ENCODE measurements at places on chromosomes 2 and 18.
A peak's percentile ranks its signal among the peaks of the same experiment; 100 is the strongest.

GRCh38 chr2:212973347-212973746 is 178.1 kb downstream of the IKZF2 start:
- no peak for DNase-seq

GRCh38 chr2:182321096-182321495 is 105.7 kb downstream of the PDE1A start:
- DNase-seq, result no peak

- DNase-seq, result no peak
Observed at GRCh38 chr18:73688851-73689711, 458.6 kb downstream of the FBXO15 start.

DNA sequence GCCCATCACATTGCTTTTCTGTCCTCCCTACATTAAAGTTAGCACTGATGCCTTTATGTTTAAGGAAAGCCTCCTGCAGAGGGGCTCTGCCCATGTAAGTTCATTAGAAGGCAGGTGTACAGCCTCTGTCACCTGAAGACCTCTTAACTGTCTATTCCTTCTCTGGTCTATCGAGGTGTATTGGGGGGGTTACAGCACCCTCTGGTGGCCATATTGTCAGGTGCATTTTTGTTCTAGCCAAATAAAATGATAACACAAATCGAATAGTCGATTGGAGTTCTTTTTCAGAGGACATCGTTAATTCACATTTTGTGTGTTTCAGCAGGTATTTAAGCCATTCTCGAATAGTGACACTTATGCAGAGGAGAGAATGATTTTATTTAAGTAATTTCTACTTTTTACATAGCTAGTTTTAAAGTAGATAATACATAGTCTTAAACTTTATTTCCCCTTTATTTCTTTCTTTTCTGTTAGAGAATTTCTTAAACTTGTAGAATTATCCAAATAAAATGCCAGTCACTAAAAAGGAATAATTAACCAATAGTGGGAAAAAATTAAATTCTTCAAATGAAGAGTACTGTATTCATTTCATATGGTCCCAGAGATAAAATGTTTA is 136.8 kb downstream of the NEDD4L start:
- peak; percentile 47 for DNase-seq

GRCh38 chr2:144516981-144517865 is 2.7 kb downstream of the ZEB2 start:
- peak; percentile 28 for DNase-seq

DNA sequence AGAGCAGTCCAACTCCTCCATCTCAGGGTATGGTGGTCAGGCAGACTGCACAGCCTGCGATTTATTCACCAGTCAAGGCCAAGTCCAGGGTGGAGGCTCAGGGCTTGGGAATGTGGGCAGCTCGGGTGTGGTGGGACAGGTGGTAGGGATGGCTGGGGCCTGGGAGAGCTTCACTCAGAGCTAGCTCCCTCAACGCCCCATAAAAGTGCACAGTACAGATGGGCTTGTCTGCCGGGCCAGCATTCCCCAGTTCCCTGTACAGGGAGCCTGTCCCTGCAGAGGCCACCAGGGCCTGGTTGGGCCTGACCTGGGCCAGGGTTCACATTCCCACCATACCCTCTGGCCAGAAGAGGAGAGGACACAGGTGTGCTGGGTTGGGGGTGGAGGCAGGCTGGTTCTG is 49.2 kb upstream of the OTOS start:
- no peak for DNase-seq

GRCh38 chr18:22207021-22207758 is 37.8 kb downstream of the GATA6 start:
- DNase-seq, result no peak

GRCh38 chr2:235270956-235271355 is 222.9 kb upstream of the AGAP1 start:
- DNase-seq, result no peak

- DNase-seq, result no peak
Observed at GRCh38 chr18:63438181-63438580, 15.9 kb upstream of the VPS4B start.

DNA sequence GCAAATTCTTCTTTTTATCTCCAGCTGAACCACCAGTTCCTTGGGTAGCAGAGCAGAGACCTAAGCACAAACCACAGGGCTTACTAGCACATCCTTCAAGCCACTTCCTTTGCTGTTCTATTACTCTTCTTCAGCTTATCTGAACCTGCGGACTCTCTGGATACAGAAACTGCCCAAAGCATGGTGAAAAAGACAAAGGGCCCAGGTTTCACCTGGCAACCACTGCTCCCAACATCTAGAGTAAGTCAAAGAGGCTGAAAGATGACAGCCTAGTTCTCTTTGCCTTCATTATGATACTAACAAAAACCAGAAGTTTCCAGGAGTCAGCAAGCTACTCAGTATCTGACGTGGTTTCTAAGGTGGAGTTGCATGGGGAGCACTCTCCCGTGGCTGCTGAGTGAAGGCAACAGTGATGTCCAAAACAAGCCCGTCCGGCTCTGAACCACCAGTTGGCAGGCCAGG is 43.4 kb downstream of the KANSL3 start:
- DNase-seq, result no peak

DNA sequence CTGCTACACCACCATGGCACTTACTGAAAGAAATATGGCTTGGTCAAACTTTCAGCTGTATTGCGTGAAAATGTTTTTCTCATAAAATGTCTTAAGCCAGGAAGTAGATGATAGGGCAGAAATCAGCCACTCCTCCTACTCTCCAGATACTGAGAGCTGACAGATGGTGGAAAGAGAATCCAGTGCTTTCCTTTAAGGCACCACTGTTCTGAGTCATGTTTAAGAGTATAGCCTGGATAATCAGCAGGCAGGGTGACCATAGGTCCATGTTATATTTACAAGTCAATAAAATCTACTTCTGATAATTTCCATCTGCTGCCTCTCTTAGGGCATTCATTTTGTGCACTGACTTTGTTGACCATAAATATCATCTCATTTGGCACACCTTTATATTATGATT is 21.9 kb downstream of the ARPC2 start:
- no peak for DNase-seq

DNA sequence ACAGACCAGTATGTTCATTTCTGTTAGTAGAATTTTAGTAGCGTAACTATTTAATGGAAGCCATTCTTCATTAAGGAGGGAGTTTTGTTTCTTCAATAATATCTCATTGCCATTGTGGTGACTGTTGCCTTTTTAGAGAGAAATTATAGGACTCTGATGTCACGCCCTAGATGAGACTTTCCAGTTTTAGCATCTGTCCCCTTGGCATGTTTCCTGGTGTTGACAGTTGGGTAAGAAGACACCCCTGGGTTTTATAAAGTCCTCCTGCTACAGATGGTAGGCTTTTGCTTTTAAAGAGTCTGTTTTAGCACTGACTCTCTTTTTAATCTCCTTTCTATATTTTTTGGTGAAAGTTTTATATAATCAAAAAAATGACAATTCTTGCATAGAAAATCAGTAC is 41.9 kb downstream of the KCNJ3 start:
- no peak for DNase-seq

DNA sequence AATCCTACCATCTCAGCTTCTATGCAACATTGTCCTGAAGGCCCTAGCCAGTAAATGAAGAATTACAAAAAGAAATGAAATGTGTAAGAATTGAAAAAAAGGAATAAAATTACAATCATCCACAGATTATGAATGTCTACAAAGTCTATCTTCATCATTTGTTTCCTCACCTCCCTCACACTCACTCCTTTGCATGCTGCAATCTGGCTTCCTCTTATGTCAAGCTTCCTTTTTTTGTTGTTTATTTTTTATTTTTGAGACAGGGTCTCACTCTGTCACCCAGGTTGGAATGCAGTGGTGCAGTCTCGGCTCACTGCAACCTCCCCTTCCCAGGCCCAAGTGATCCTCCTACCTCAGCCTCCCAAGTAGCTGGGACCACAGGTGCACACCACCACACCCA is 129.0 kb downstream of the CABYR start:
- DNase-seq, result no peak

DNA sequence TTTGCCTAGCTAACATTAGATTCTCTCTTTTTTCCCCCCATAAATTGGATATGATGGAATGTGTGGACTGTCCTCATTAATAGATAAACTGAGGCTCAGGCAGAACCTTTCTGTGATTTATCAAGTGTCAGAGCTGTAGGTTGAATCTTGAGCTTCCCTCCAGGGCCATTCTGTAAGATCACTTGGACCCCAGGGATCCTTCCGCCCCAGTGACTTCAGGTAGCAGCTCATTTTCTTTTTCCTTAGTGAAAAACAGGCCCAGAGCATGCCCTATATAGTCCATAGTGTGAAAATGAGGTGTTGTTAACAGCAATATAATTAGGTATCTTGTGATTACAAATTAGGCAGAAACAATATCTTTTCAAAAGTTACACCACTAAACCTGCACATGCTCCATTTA is 269.7 kb downstream of the ZNF385B start:
- no peak for DNase-seq

- no peak for DNase-seq
Observed at GRCh38 chr2:210190345-210190744, 19.1 kb upstream of the KANSL1L start.

DNA sequence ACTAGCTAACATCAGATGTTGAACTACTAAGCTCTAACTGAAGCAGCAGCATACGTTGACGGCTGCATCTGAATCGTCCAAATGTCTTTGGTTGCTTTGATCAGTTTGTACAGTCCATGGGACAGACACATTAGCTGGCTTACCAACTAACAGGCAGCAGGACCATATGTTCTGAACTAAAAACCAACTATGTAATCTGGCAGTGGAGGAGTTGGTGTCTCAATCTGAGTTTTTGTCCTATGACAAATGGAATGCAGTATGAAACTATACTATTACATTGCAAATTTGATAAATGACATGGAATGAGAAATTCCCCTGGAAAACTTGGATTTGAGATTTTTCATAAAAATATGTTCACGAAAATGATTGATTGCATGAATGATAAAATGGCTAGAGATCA is 79.5 kb downstream of the EPHA4 start:
- DNase-seq, result no peak

DNA sequence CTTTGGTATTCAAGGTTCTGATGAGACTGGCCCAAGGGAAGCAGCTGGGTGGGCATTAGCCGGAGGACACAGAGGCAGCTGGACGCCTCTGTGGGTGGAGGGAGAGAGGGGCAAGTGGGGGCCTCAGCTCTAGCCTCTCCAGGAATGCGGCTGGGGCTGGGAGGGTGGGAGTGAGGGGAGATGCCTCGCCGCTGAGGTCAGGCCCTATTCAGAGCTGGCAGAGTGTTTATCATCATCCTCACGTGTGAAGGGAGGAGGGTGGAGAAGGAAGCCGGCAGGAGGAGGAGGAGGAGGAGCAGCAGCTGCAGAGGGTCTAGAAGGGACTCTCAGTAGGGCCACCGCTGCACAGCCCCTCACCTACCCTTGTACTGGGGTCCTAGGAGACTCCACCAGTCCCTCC is 43.1 kb downstream of the TNS1 start:
- DNase-seq, result no peak

- no peak for DNase-seq
Observed at GRCh38 chr2:60957643-60958042, 59.9 kb upstream of the PEX13 start.

DNA sequence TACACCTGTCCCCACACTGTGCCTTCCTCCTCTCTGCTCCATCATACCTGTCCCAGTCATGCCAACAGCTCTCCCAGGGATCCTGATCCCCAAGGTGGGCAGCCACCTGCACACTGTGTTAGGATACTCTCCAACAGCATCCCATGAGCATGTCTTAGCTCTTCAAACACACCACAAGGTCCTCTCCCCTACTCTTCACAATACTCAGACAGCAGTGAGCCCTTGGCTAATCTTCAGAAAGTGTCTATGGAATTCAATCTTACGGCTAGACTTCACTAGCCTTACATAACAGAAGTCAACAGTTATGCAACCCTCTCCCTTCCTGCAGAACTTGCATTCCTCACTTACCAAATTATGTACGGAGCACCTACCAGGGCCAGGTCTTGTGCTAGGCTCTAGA is 79.9 kb downstream of the MYO5B start:
- no peak for DNase-seq

GRCh38 chr2:17401096-17401495 is 117.1 kb downstream of the RAD51AP2 start:
- DNase-seq, result no peak

DNA sequence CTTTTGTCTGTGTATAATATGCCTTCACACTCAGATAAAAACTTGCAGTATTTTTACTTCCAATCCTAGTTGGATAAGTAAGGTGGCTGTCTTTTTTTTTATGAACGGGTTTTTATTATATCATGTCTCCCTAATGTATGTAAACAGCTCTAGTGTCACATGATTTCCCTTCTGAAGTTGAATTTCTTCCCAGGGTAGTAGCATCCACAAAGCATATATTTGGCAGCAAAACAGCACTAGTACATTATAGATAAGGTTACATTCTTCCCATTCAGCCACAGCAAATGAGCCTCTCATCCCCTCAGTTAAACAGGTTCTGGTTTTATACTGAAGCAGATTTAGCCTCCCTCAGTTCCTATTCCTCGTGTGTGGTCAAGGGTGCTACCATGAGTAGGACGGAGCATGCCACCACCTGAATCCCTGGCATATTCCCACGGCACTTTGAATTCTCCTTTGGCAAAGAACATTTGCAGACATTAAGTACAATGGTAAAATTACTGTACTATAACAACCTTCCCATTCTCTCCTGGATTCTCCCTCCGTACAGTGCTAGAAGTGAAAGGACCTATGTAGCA is 15.4 kb upstream of the DTNA start:
- DNase-seq, result no peak

- no peak for DNase-seq
Observed at GRCh38 chr2:15246870-15247269, 314.3 kb downstream of the NBAS start.

DNA sequence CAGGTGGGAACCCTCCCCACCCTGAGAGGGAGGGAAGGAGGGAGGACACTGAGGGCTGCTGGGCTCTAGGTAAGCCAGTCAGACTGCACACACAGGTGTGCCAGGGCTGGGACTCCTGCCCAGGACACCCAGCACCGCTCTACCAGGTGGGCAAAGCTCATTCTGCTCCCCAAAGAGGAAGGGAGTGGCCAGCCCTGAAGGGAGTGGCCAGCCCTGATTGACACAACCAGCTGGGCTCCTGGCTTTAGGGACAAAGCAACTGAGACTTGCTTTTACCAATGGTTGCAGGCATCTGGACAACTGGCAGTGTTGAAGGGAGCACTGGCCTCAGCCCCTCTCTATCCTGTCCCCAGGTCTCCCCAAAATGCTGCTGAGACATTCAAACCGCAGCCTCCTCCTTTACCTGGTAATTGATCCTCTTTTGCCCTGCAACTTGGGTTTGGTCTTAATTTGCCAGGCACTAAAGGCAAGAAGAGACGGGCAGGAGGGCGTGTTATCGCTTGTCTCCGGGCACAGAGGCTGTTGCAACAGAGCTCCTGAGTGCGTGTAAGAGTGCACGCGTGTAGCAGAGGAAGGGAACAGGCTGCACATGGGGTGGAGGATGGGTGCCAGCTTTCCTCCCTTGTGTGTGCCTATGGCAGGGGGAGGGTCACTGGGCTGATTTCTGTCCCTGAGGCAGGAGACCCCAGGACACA is 14.5 kb upstream of the FOSL2 start:
- no peak for DNase-seq

GRCh38 chr2:100013892-100014677 is 128.3 kb downstream of the AFF3 start:
- DNase-seq, result no peak

- peak; percentile 22 for DNase-seq
Observed at GRCh38 chr2:120379916-120380893, 34.3 kb downstream of the INHBB start.

- no peak for DNase-seq
Observed at GRCh38 chr2:241356871-241357260, 781 bp downstream of the FARP2 start.

GRCh38 chr2:68693951-68694350 is 40.7 kb upstream of the ARHGAP25 start:
- peak; percentile 98 for DNase-seq
